Neuronal stem cell (in vitro differentiated cells): ENCODE measurements at places on chromosomes 2 and 18.

GRCh38 chr2:29950481-29950880 is 29.1 kb upstream of the ALK start:
- no peak for DNase-seq

DNA sequence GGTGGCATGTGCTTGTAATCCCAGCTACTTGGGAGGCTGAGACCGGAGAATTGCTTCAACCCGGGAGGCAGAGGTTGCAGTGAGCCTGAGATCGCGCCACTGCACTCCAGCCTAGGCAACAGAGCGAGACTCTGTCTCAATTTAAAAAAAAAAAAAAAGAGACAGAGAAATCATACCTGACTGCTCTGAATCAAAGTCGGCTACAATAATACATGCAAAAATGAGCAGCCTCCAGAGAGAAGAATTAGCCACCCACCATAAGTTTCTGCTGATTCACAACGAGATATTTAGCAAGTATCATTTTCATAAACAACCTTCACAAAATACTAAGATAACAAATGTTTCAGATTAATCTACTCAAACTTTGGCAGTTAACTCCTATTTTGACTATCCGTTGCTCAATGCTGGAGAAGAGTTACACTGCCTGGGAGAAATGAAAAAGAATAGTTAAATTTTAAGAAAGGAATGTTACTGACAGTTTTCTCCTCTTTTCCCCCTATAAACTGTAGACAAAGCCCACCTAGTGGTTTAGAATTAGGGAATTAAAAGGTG is 1.5 kb downstream of the OSBPL1A start:
- DNase-seq, result no peak

DNA sequence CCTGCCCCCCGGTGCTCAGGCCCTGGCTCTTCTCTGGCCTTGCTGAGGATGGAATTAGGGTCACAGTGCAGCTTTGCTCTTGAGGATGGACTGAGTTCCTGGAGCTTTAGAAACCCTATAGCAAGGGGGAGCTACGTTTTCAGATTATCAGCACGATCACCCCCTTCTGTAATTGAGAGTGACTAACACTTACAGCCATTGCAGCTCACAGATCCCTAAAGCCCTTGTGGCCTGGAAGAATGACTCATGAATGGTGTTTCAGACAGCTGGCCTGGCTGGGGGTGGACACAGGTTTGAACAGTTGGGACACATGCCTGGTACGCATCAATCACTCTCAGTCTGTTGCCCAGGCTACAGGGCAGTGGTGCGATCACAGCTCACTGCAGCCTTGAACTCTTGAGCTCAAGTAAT is 79.7 kb upstream of the IGFBP5 start:
- no peak for DNase-seq

DNA sequence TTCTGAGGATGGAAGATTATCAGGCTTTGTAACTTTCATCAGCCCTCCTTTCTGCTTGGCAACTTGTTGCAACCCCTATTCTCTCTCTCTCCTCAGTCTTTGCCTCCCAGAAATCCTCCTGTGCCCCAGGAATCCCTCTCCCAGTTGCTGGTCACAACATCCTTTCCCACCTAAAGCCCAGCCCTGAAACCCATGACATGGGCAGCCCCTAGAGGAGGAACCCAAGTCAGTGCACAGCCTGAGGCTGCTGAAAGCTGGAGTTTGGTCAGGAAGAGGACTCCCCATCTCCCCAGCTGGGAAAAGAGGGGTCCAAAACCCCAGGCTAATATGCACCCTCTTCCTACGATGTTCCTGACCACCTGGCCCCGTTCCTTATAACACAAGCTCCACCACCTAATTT is 29.5 kb downstream of the PKDCC start:
- DNase-seq, result no peak

GRCh38 chr2:30231996-30232800 is 864 bp downstream of the LBH start:
- peak; percentile 44 for DNase-seq

GRCh38 chr2:128602699-128603101 is 284.0 kb upstream of the HS6ST1 start:
- DNase-seq, result no peak

- no peak for DNase-seq
Observed at GRCh38 chr2:113973810-113974209, 83.9 kb downstream of the ACTR3 start.

GRCh38 chr2:2826621-2827020 is 495.5 kb upstream of the MYT1L start:
- DNase-seq, result no peak

DNA sequence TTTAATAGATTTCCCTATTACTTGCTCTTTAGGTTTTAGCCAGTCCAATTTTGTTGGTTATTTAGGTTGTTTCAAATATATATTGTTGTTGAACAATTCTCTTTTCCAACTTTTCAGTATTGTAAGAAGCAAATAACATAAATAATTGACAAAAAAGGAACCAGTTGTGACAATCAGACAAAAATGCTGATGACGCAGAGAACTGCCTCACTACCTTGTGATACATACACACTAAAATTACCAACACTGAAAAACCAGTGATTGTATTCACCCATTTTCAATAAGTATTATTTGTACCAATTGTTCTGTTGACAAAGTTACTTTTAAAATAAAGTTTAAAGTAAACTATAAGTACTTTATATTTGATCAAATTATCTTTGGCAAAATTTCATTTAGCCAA is 43.1 kb upstream of the NABP1 start:
- DNase-seq, result no peak

GRCh38 chr2:128307595-128307994 is 11.1 kb downstream of the HS6ST1 start:
- DNase-seq, result no peak

DNA sequence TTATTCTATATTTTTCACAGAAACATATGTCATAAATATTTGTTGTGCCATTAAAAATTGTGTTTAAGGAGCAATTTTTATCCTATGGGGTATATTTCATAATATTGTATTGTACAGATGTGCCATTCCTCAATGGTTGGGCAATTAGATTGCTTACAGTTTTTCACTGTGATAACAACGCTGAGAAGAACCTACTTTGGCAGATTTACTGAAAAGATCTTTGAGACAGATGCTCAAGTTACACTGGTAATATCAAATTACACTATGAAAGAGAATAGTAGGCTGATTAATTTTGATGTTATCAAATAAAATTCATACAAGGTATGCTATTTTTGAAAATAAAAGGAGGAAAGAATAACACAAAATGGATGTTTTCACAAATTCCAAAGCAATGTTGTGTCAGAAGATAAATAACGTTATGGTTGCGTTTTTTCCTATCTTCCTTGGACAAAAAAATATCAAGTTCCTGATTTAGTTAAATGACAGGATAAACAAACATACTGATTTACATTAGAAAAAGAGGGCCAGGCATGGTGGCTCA is 335.1 kb upstream of the ZNF521 start:
- no peak for DNase-seq

DNA sequence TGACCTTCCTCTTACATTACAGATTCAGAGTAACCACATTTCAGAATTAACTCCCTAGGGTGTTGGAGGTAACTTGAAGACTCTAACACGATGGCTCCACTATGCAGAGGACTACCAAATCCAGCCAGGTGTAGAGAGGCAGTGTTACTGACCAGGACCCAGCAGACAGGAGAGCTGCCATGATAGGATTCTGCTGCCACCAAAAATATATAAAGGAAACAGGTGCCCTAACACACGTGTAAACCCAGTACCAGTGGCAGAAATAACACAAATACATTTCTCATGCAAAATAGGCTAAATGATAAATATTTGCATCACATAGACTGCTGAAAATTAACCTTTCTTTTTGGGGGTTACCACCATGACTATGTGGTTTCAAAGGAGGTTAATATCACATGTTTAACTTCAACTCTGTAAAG is 7.0 kb downstream of the ZBTB14 start:
- DNase-seq, result no peak

GRCh38 chr2:226766352-226767055 is 33.1 kb downstream of the IRS1 start:
- DNase-seq, result no peak

- no peak for DNase-seq
Observed at GRCh38 chr2:130966149-130966774, 127.0 kb downstream of the FAM168B start.

GRCh38 chr2:37414470-37414949 is 70.1 kb downstream of the QPCT start:
- DNase-seq, result peak; percentile 44

DNA sequence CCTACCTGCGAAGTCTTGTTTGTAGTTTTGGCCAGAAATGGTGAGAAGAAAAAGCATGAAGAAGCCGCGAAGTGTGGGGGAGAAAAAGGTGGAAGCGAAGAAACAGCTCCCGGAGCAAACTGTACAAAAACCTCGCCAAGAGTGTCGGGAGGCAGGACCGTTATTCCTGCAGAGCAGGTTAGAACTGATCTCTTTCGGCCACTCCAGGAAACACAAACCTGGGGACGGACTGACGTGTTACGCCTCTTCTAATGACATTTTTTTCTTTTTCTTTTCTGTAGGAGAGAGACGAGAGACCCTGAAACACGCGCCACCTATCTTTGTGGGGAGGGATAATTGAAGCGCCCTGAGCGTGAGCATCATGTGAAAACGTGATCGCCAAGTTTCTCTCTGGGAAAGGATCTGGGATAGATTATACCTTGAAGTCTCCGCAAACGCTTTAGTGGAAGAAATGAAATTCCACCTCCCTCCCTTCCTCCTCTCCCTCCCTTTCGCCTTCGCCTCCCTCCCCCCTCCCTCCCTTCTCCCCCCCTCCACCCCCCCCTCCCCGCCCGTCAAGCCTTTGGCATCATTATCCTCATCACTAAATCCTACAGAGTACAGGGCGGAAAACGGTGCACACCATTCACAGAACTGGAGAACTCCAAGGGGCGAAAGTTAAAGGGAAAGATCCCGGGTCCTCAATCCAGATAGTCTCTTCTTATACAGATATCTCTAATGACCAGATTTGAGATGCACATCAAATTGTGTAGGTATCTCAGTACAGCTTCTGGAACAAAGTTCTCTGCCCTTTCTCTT is at the start of gene ZEB2:
ZEB2 (minus strand) TSS at position 186 of the 798 bp plus-strand sequence. CDS start 2,769 bp downstream, outside the sequence.
- peak; percentile 73 for DNase-seq

- no peak for DNase-seq
Observed at GRCh38 chr2:60246583-60246982, 306.9 kb downstream of the BCL11A start.

- DNase-seq, result no peak
Observed at GRCh38 chr2:37377187-37377532, 32.7 kb downstream of the QPCT start.

DNA sequence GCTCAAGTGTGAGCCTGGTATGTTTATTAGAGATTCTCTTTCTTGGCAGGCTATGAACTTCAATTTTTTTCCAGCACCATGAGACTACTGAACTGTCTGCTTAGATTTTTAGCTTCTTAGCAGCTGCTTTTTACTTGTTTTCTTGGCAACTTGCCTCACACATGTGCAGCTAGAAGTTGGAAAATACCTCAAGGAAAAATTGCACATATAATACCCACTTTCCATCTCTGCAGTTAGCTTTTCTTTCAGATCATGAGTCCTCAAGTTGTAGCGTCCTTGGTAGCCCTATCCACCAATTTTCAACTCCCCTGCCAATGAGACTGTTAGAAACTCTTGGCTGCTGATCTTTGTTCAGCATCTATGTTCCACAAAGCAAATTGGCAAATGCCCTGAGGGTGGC is 302.1 kb downstream of the HRH4 start:
- DNase-seq, result no peak

GRCh38 chr2:110677080-110677479 is 783 bp downstream of the BUB1 start:
- no peak for DNase-seq

DNA sequence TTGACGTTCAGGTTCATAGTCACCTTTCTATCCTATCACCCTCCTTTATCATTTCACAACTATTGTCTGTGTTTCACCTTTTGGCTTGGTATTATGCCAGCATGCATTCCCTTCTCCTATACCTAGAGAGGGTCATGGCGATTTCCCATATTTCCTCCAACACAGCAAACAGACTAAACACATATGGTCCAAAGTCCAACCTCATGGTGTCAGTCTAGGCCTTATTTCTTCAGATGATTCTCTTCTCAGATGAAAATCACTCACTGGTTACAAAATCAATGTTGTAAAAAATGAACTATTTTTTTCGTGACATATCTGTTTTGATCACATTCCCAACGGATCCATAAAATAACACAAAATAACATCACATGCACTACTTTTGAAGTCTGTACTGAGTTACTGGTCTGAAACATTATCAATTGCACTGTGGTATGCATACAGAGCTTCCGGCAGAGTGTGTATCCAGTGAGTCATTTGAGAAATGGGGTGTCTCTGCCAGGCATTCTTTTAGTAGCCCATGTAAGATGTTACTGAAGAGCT is 204.8 kb upstream of the GALNT5 start:
- no peak for DNase-seq

- DNase-seq, result no peak
Observed at GRCh38 chr2:232282508-232283055, 96.0 kb upstream of the ALPP start.

- no peak for DNase-seq
Observed at GRCh38 chr2:172901913-172902312, 166.3 kb downstream of the RAPGEF4 start.

DNA sequence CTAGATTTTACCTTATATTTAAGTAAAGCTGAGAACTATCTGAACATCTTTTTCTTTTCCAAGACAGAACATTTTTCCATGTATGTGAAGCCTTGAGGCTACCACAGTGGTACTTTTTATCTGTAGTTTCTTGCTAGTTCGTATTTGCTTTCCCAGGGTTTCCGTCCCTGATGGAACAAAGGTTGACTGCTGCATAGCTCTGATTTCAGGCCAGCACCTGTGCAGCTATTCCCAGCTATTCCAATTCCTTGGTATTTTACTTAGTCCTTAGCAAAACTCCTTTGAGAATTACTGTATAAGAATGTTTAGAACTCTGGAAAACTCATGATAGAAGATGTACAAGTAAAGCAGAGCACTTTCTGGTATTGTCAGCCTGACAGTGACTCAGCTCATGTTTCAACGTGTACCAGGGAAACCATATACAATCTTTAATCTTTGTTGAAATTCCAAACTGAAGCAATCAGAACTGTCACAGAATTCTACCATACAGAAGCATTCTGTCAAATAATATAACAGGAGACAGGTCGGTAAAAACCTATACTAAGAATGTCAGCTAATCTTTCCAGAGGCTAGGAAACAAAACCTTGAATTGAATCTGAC is 162.2 kb downstream of the PKP4 start:
- no peak for DNase-seq

- DNase-seq, result no peak
Observed at GRCh38 chr2:168639018-168639417, 163.4 kb upstream of the NOSTRIN start.

DNA sequence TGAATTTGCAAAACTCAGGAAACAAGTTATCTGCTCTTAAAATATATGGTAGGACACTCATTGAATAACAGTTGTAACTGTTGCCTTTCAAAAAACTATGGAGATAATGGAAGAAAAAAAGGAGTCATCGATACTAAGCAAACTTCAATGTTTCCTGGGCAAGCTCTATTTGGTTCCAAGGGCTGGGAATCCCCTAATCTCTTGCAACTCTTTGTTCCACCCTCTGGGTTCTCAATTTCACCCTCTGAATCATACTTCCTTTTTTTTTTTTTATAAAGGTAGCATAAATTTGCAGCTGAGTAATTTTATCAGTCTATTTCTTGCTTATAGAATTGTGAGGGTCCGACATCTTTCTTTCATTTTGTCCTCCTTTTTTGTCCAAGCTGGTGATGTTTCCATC is 36.7 kb downstream of the SLC9A4 start:
- DNase-seq, result no peak

- DNase-seq, result no peak
Observed at GRCh38 chr2:207317378-207317984, 151.7 kb upstream of the KLF7 start.
